ENCODE measurements at places on chromosomes 1 and 21.

DNA sequence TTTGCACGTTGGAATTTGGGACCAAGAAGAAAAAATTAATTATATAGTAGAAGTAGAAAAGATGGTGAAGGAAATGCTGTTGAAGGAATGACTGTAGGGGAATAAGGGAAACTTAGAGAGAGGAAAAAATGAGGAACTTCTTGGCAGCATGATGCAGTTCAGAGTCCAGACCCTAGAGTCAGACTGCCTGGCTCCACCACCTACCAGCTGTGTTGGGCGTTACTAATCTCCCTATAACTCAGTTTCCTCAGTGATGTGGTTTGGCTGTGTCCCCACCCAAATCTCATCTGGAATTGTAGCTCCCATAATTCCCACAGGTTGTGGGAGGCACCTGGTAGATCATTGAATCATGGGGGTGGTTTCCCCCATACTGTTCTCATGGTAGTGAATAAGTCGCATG is 1.3 kb upstream of the SELP start:
- DNase-seq = no peak

DNA sequence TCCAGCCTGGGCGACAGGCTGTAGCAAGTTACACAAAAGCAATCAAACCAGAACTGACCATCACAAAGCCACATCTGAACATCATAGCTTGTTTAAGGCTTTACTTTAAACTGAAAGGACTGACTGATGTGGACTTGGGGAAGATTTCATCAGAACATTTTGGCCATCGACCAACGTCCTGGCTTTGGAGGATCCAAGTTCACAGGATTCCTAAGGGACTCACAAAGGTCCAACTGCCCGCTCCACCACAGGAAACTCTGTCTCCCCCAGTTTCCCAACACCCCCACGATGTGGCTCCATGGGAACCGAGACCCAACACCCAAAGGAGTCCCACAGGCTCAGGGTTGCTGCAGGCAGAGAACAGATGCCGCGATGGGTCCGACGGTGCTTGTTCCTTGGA is 9.3 kb downstream of the SSU72 start:
- no peak for DNase-seq

DNA sequence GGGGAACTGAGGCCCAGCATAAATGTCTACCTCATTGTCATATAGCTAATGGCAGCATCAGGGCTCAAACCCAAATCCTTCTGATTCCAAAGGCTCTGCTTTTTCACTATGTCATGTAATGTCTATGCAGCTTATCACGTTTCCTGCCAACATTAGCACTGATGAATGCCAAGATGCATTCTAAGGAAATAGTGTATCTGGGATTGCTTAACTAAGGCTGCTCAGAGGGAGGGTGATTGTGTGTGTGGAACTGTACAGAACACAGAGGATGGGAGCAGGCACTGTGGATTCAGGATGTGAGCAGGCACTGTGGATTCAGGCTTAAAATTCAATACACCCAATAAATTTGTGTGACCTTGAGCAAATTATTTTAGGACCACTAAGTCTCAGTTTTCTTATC is 456.4 kb upstream of the DEPDC1 start:
- DNase-seq = no peak

DNA sequence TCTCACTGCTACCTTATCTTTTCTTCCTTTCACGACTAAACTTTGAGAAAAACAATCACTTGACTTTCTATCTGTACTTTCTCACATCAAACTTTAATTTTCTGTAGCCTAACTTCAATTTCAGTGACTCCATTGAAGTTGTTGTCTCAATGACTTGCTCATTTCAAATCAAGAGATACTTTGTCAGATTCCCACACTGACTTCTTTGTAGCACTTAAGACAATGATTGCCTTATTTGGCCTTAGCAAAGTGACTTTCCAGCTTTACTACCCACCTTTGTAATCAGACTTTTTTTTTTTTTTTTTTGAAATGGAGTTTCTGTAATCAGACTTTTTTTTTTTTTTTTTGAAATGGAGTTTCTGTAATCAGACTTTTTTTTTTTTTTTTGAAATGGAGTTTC is 37.0 kb downstream of the AGO4 start:
- no peak for DNase-seq

GRCh38 chr1:167198518-167199133 is 22.1 kb upstream of the POU2F1 start:
- DNase-seq = no peak

GRCh38 chr1:234111458-234112142 is 207.1 kb downstream of the SLC35F3 start:
- DNase-seq = peak; percentile 23

- no peak for DNase-seq
Measured at GRCh38 chr1:47827109-47827508, 170.1 kb downstream of the TRABD2B start.

- no peak for DNase-seq
Measured at GRCh38 chr1:203328714-203329122, 22.2 kb downstream of the FMOD start.

DNA sequence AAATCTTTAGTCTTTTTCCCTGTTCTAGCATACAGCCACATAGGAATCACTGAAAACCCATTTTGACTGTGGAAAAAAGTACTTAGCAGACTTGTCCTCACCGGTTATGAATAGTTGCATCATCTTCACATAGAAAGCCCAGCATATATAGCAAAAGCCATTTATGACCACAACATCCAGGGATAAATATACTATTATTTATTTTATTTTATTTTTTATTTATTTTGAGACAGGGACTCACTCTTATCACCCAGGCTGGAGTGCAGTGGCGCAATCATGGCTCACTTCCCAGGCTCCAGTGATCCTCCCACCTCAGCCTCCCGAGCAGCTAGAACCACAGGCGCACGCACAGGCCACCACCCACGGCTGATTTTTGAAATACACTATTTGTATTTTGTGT is 175.3 kb downstream of the GALNT2 start:
- DNase-seq = no peak

DNA sequence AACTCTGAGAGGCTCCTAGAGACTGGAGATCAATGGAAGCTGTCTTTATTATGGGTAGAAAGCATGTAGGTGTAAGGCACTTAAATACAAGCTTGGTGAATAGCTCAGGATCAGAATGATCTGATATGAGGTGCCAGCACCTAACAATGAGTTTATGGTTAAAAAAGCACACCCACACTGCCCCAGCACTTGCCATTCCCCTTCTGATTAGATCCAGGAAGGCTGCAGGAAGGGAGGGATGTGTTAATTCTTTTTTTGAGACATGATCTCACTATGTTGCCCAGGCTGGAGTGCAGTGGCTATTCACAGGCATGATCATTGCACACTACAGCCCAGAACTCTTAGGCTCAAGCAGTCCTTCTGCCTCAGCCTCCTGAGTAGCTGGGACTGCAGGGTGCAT is 71.8 kb upstream of the IVNS1ABP start:
- no peak for DNase-seq

- no peak for DNase-seq
Measured at GRCh38 chr1:147815503-147815902, 55.1 kb upstream of the GJA5 start.

- DNase-seq = peak; percentile 28
Measured at GRCh38 chr1:226702957-226703831, 35.9 kb downstream of the ITPKB start.

DNA sequence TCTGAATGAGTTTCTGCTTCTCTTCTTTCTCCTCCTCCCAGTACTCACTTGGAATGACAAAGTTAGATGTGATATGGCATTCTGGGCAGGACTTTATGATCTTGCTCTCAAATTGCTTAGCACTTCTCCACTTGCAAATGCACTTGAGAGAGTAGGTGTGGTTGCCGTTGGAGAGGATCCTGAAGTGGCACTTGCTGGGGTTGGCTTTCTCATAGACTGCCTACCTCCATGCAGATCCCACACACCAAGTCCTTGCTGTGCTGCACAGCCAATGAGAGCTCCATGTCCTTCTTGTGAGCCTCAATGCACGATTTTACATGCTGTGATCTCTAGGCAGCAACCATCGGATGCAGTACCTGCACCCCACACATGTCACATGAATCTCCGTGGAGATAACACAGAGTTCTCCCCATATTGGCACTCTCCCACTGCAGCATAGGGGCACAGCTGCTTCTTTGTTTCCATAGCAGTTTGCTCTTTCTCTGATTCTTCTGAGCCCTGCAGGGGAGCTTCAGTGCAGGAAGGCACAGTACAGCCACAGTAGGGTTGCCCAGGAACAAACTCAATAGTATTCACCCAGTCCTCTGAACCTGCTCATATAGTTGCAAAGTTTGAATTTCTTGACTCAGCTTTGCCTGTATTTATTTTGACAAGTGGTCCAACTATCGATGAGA is 45.2 kb downstream of the ZNF691 start:
- no peak for DNase-seq

GRCh38 chr1:15610167-15610566 is 7.1 kb upstream of the DDI2 start:
- DNase-seq = no peak

DNA sequence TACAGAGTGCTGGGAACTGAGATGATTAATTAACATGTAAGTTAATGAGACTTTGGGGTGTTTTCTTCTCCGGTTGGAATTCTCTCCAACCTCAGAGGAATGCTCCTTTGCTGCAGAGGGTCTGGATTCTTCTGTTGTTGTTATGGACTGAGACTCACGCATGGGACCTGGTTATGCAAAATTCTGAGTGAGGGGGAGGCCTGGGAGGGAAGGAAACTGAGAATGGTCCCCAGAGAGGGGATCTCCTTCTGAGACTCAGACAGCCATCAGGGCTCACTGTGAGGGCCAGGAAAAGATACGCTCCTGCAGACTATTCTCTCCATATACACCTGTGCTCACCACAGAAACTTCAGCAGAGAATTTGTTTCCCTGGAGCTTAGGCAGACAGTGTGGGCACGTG is 56.3 kb downstream of the HTR6 start:
- DNase-seq = no peak

DNA sequence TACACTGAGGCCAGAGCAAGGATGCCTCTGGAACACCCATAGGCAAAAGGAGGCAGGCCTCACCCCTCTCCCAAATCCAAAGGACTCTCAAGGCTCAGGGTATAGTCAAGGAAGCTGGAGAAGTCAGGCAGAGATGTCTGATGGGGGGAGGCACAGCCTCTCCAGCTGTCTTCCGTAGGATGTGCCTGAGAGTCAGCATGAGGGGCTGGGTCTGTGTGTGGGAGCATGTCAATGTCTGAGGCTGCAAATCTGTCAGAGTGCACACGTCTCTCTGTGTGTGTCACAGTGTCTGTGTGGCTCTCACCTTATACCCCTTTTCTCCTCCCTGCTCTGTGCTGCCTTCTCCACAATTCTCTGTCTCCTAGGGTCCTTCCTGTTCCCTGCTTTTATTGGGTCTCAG is 4.0 kb downstream of the HPCAL4 start:
- DNase-seq = no peak

DNA sequence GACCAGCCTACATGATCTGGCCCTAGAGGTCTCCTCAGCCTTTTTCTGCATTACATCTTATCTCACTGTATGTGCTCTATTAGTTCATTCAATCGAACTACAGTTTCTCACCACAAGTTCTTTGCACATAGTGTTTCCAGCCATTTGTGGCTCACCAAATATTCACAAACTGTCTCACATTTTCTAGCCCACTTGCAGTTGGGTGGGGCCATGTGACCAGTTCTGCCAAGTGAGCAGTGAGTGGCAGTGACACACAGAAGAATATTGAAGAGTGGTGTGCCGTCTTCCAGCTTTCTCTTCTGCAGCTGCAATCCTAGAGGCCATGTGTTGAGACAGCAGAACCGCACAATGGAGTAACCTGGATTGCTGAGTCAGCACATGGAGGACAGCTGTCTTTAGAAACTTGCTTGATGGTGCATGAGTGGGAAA is 103.2 kb upstream of the ZNF644 start:
- DNase-seq = no peak

DNA sequence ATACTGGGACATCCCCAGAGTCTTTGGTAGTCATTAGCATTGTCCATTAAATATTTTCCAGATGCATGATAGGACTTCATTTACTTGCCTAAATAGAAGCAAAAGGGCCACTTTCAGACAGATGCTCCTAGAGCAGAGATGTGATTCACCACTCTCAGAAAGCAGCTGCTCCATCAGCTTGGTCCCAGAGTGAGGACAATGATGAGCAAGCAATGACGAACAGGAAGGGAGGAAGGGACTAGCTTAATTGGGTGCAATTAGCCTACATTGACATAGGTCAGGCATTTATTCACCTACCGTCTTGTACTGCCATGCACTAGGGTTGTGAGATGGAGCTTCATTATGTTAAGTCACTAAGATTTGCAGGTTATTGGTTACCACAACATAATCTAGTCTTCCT is 85.1 kb upstream of the PLXNA2 start:
- DNase-seq = no peak

DNA sequence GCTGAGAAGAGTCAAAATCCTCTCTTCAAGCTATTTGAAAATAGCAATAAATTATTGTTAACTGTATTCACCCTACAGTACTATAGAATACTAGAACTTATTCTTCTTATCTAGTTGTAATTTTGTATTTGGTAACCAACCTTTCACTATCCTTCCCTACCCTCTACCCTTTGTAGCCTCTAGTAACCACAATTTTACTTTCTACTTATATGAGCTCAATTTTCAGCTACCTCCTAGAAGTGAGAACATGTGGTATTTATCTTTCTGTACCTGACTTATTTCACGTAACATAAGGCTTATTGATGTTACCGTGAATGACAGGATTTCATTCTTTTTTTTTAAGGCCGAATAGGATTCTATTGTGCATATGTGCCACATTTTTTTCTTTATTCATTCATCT is 30.0 kb downstream of the ZC3H11B start:
- DNase-seq = no peak

- DNase-seq = no peak
Measured at GRCh38 chr1:18637511-18637960, 6.9 kb downstream of the PAX7 start.

DNA sequence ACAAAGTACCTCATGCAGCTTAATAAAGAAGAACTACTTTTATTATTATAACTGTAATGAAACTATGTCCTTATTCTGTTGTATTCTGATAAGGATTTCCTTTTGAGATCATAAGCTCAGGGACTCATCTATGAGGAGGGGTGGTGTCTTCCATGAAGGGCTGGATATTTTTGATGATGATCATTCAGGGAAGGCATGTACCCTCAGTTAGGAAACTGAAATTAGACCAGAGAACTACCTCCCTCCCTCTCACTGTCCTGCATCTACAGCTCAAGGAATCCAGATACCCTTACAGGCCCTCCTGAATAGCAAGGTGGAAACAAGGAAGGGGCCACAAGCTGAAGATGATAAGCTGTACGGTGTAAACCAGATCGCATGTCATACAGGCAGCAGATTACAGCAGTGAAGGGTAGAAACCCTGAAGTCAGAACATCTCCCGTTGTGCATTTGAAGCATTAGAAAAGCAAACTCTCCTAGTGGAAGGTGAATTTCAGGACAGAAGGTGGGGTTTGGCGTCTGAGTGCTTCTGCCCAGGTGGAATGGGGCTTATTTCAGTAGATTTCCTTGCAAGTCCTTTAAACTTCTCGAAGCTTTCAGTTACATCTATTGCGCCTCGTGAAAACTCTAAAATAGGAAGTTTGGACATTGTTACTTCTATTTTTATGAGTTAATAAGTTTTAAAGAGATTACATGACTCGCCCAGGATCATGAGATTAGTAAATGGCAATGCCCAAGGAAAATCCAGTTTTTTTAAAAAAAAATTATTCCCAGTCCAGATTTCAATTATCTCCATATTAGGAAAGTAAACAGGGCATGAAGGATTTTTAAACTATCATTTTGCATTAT is 101.1 kb upstream of the HNRNPU start:
- no peak for DNase-seq

Data from Kasumi-1 (cell line).